Thymus (tissue), 14 donors: ENCODE measurements at places on chromosomes 6 and 20. TPM values are rescaled to one million over a fixed set of nuclear protein-coding genes. Genes with fewer than 3 reads are reported as not detected.

The OR12D3 gene
- not detected for total RNA-seq

The TMEM200A gene
- 7.4 TPM for total RNA-seq

The RIMS1 gene
- 0.14 TPM for total RNA-seq

The OR2H2 gene
- total RNA-seq = not detected

The MYMX gene
- total RNA-seq = 1.7 TPM

The ACTR5 gene
- total RNA-seq = 7.4 TPM

The HLA-DRA gene
- 1,598 TPM for total RNA-seq

The SLC22A7 gene
- 0.09 TPM for total RNA-seq

The ISM1 gene
- 0.66 TPM for total RNA-seq

The SPEF1 gene
- total RNA-seq = 0.05 TPM

The TASP1 gene
- 23.3 TPM for total RNA-seq

The WDR27 gene
- 13.9 TPM for total RNA-seq

The SSTR4 gene
- total RNA-seq = not detected

The ZBTB24 gene
- 9.2 TPM for total RNA-seq

The TCFL5 gene
- 13.0 TPM for total RNA-seq

The ADGRF4 gene
- total RNA-seq = 0.19 TPM

The CFAP61 gene
- 0.24 TPM for total RNA-seq

The ATXN1 gene
- total RNA-seq = 7.1 TPM

The POPDC3 gene
- 0.33 TPM for total RNA-seq

The LPA gene
- 0.14 TPM for total RNA-seq

The PI16 gene
- total RNA-seq = 3.3 TPM

The PDYN gene
- 0.33 TPM for total RNA-seq

The CAGE1 gene
- 0.09 TPM for total RNA-seq

The EZR gene
- total RNA-seq = 132 TPM

The PXDC1 gene
- total RNA-seq = 4.5 TPM

The TMEM244 gene
- total RNA-seq = not detected
